8988T (cell line): ENCODE measurements at places on chromosomes 3 and 15.
A peak's percentile ranks its signal among the peaks of the same experiment; 100 is the strongest.

DNA sequence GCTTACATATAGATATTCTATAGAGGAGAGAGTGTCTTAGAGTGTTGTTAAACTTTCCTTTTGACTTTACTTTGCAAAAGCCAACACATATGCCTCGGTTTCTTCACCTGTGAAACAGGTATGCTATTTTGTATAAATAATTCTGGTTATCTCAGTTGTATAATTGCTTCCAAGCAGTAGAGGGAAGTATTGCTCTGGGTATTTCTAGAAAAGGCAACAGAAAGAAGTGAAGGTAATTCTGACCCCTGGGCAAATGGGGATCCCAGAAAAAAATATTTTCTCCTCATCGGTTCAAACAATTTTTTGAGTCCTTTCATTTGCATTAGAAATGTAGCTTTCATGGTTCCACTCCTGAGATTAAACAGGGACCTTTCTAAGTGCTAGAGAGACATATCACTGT, 216.5 kb upstream of the SEMA6D start:
- no peak for DNase-seq

GRCh38 chr3:152123457-152123856, 145.3 kb upstream of the MBNL1 start:
- DNase-seq, result no peak

GRCh38 chr3:197338586-197338985, 40.2 kb upstream of the DLG1 start:
- no peak for DNase-seq

DNA sequence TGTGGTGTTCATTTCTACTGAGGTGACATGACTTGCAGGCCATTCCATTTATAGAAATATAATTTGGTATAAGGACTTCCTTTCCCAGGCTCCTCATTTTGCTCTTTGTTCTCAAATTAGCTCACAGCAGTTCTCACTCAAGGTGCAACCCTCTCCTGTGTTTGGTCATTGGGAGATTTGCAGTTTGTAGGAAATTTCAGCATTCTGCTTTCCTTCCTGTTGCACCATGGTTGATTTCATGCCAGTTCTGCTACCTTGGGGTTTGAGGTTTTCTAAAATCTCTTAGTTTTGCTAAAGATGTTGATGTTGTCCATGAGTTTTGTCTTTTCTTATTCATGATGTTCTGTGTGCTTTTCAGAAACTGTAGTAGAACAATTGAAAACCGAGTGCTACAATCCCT, 65.7 kb upstream of the PROK2 start:
- DNase-seq, result no peak

- peak; percentile 80 for DNase-seq
These were observed 4.2 kb downstream of the SLC51B start for GRCh38 chr15:65049418-65049840.

DNA sequence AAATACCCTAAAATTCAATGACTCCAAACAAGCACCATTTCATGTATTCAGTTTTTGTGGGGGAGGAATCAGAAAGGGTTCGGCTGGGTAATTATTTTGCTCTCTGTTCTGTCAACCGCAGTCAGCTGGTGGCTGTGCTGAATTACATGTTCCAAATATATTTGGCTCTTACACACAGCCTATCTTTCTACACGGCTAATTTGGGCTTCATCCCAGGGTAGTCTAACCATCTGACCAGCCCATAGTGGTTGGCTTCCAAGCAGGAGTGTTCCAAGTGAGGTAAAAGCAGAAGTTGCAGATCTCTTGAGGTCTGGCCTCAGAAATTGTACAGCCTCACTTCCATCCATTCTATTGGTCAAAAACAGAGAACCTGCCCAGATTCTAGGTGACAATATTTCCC, 760.8 kb upstream of the SEMA6D start:
- DNase-seq, result no peak

DNA sequence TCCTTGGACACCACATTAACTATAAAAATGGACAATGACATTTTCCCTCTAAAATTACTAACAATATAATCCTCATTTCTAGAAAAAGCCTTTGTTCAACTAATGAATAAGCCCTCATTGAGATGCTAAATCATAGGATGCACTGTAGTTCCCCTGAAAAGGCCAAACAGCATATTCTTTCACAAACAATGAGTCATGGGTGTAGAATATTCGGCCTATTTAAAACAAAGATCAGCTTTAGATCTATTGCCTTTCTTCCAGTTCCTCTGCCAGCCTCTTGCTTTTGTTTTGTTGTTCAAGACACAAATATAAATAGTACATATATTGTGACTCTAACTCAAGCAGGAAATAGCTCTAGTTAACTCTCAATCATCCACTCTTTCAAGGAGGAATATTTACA, 82.5 kb downstream of the ADAM10 start:
- no peak for DNase-seq

DNA sequence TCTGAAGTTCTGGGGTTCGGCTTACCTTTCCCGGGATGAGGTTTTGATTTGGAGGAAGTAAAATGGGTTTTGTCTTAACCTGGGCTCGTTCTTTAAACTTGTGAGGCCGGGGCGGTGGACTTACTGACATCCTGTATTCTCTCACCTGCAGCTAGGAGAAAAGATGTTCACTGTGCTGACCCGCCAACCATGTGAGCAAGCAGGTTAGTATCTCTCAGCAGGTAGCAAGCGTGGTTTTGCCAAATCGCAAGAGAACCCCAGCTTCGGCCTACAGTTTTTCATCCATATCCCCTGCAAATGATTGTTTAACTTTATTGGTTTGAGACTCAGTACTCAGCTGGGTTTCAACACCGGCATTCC, 891 bp downstream of the ENTPD3 start:
- DNase-seq, result no peak

DNA sequence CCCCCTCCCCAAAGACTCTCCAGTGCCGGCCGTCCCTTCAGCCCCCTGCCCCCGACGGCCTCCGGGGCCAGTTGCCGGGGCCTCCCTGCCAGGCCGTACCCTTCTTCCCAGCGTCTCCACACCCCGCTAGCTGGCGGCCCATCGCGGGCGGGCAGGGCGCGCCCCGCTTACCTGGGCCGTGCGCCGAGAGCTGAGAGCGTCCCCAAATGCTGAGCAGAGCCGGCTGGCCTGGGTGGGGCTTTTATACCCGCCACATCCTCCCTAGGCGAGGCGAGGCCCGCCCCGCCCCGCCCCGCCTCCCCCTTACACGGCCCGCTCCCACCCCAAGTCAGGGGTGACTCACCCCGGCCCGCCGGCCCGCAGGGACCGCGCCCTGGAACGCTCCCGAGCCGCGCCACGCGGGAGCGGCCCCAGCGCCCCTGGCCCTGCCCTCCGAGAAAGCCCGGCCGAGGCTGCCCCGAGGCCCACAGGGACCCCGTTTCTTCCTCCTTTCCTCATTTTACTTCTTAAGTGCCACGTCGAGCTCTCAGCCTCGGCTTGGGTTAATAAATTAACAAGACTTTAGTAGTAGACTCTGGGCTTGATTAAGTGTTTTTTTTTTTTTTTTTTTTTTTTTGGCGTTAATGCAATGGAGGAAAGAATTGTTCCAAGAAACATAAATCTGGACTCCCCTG, at the start of gene ANXA2:
Gene ANXA2 (minus strand): TSS at position 215 of the 674 bp plus-strand sequence. CDS start 11,911 bp downstream, outside the sequence.
- peak; percentile 64 for DNase-seq
